ENCODE measurements at places on chromosomes 16 and 17. TPM values are rescaled to one million over a fixed set of nuclear protein-coding genes. Genes with fewer than 3 reads are reported as not detected.

Gene HSD3B7
- 7.5 TPM for total RNA-seq

Gene UTP18
- total RNA-seq = 78.3 TPM

Gene GCGR
- 0.26 TPM for total RNA-seq

Gene KCNH6
- total RNA-seq = 2.3 TPM

Gene KRT13
- not detected for total RNA-seq

Gene CCDC144A
- 1.9 TPM for total RNA-seq

- H3K27ac ChIP-seq = no peak overlapping the region
- no peaks in the 10 kb centered on the region for H3K4me1 ChIP-seq
- H3K36me3 ChIP-seq = peaks cover 3% of the 10 kb centered on the region
- H3K4me3 ChIP-seq = no peak overlapping the region
- DNase-seq = no peak
- no peaks in the 10 kb centered on the region for H3K27me3 ChIP-seq
Observed at GRCh38 chr16:75770051-75770450, 43.8 kb upstream of the CPHXL start.

DNA sequence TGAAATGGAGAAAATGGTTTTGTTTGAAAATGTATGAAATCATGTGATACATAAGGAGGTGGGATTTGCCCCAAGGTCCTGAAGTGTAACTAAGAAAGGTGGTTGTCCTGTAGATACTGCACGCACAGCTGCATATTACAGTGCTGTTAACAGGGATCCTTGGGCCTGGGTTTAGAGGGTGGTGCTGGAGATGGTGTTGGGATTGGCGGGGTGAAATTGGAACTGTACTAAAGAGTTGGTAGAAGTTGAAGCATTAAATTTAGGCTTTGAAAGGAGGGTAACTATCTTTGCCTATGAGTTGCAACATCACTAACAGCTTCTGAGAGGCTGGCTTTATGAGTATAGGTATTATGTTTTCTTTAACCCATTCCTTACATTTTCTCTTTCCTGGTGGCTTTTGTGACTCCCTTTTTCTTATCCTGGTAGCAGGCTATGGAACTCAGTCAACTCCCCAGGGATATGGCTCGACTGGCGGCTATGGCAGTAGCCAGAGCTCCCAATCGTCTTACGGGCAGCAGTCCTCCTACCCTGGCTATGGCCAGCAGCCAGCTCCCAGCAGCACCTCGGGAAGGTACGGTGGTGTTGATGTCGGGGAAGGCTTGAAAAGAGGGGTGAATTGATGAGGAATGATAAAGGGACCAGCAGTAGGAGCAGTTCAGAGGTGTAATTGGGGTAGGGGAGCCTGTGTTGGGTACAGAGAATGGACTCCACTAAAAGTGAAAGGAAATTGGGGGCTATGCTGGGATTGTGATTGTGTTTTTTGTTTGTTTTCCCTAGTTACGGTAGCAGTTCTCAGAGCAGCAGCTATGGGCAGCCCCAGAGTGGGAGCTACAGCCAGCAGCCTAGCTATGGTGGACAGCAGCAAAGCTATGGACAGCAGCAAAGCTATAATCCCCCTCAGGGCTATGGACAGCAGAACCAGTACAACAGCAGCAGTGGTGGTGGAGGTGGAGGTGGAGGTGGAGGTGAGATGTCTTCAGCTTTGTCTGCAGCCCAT is 3.8 kb downstream of the FUS start:
- H3K4me1 ChIP-seq = no peaks in the 10 kb centered on the region
- no peak for DNase-seq
- peaks cover 80% of the 10 kb centered on the region for H3K36me3 ChIP-seq

- DNase-seq = no peak
- H3K4me1 ChIP-seq = no peaks in the 10 kb centered on the region
- H3K36me3 ChIP-seq = peaks cover 2% of the 10 kb centered on the region
- no peak overlapping the region for H3K27ac ChIP-seq
Observed at GRCh38 chr16:75541236-75541635, 5.3 kb upstream of the CHST5 start.

GRCh38 chr16:75065521-75066149 is 50.9 kb downstream of the LDHD start:
- no peaks in the 10 kb centered on the region for H3K36me3 ChIP-seq
- no peak overlapping the region for H3K27ac ChIP-seq
- DNase-seq = no peak
- no peaks in the 10 kb centered on the region for H3K27me3 ChIP-seq

GRCh38 chr16:23071196-23072083 is 77.8 kb downstream of the USP31 start:
- H3K27ac ChIP-seq = no peak overlapping the region
- no peaks in the 10 kb centered on the region for H3K4me1 ChIP-seq
- peaks cover 28% of the 10 kb centered on the region for H3K36me3 ChIP-seq
- no peak overlapping the region for H3K4me3 ChIP-seq

- H3K27me3 ChIP-seq = peaks cover 9% of the 10 kb centered on the region
- no peaks in the 10 kb centered on the region for H3K36me3 ChIP-seq
- no peak overlapping the region for H3K4me3 ChIP-seq
- no peaks in the 10 kb centered on the region for H3K4me1 ChIP-seq
Observed at GRCh38 chr17:39147221-39148185, 3.9 kb downstream of the PLXDC1 start.

DNA sequence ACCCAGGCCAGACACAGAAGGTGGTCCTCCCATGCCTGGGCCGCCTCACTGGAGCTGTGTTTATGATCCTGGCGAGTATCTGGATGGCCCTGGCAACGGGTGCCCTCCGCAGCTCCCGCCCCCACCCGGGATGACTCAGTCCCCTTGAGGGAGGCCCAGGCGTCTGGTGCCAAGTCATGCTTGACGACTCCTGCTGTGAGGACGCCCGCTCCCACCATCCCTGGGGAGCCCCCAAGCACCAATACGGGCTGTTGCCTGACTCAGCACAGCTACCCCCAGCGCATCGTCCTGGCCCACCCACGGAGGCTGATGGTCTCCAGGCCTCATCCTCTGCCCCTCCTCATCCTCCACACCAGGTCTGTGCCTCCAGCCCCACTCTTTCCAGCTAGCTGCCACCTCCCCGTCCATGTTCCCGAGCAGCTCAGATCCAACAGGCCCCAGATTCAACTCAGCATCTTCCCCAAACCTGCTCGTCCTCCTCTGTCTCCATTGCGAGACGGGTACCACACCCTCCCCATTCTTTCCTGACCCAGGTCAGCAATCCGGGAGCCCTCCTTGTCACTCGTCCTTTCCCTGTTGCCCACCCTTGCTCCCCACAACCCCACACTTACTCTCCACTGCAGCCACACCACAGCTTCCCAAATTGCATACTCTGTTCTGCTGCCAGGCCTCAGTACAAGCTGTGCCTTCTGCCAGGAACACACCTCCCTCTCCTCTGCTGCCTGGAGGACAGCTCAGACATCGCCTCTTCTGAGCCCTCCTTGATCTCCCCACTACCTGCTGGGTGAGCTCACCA is 2.6 kb downstream of the CAMKK1 start:
- no peak overlapping the region for H3K27ac ChIP-seq
- no peaks in the 10 kb centered on the region for H3K36me3 ChIP-seq
- no peak for DNase-seq
- H3K4me3 ChIP-seq = no peak overlapping the region
- peaks cover 2% of the 10 kb centered on the region for H3K4me1 ChIP-seq
- no peaks in the 10 kb centered on the region for H3K27me3 ChIP-seq

DNA sequence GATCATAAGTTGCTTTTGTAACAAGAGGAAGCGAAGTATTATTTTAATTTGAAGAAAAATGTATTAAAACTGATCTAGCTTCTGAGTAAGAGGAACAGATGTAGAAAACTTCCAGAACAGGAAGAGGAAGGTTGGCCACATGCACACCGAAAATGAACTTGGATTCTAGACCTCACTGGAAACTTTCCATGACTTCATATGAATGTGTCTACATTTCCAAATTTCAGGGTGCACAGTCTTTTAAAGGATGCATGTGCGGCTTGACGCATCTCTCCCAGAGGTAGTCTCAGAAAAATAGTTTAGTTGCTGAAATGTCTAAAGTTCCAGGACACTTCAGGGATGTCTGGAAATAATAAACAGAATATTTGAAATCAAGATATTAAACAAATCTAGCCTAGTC is 275.1 kb upstream of the MYOCD start:
- no peaks in the 10 kb centered on the region for H3K27me3 ChIP-seq
- no peak overlapping the region for H3K27ac ChIP-seq
- no peak for DNase-seq
- H3K4me3 ChIP-seq = no peak overlapping the region
- no peaks in the 10 kb centered on the region for H3K36me3 ChIP-seq

DNA sequence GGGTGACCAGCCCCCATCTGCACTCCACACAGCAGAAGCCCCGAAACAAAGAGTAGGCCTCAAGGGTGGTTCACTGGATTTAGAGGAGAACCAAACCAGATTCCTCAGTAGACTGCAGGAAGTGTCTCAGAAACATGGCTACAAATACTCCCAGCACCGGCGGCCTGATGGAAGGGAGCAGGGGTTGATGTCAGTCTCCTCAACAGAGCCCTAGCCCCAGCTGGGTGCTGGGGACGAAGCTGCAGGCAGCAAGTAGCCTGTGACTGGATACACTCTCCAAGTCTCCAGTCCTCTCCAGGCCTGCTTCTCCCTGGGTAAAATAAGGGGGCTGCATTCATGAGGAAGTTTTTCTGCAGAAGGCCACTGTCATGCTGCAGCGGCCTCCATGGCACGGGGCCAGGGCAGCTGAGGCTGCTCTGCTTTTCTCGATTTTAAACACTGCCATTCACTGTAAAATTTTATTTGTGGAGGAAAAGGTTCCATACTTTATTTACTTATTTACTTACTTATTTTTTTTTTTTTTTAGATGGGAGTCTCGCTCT is 36.7 kb upstream of the SREBF1 start:
- H3K27me3 ChIP-seq = no peaks in the 10 kb centered on the region
- peaks cover 8% of the 10 kb centered on the region for H3K4me1 ChIP-seq
- no peak overlapping the region for H3K27ac ChIP-seq
- no peak overlapping the region for H3K4me3 ChIP-seq
- H3K36me3 ChIP-seq = no peaks in the 10 kb centered on the region
- DNase-seq = no peak

GRCh38 chr16:22313876-22314470 is 16.8 kb downstream of the POLR3E start:
- no peak for DNase-seq
- H3K4me1 ChIP-seq = no peaks in the 10 kb centered on the region
- no peak overlapping the region for H3K4me3 ChIP-seq
- no peaks in the 10 kb centered on the region for H3K27me3 ChIP-seq
- H3K36me3 ChIP-seq = peaks cover 78% of the 10 kb centered on the region

- H3K27ac ChIP-seq = no peak overlapping the region
- H3K27me3 ChIP-seq = no peaks in the 10 kb centered on the region
- no peaks in the 10 kb centered on the region for H3K36me3 ChIP-seq
- no peak overlapping the region for H3K4me3 ChIP-seq
Observed at GRCh38 chr16:24681793-24682192, 47.7 kb upstream of the TNRC6A start.

DNA sequence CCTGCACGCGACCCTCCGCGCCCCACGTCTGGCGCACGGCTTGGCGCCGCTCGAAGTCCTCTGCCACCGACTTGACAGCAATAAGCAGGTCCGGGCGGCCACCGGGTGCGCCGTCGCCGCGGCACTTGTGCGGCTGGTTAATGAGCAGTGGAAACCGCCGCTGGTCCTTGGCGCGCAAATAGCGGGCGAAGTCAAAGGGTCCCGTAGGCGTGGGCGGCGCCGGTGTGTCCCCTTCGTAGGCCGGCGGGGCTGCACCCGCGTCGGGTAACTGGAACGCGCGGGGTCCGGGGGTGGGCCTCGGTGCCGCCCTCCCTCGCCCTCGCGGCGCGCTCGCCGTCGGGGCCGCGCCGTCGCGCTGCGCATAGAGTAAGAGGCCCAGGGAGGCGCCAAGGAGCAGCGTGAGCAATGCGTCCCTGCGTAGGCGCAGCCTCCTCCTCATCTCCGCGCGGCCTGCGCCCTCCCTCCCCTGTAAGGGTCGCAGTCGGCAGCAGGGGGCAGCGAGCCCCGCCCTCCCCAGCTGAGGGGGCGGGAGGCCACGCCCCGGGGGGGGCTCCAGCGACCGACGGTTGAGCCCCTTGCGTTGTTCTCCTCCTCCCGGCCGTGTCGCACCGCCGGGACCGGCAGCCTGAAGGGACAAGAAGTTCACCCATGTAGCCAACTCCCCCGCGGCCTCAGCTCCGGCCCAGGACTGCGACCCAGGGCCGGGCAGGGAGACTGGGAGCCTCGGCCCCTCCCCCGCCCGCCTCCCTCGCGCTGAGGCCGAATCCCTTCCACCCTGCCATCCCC is 558 bp downstream of the B3GNT9 start:
- no peaks in the 10 kb centered on the region for H3K4me1 ChIP-seq
- DNase-seq = peak; percentile 84

DNA sequence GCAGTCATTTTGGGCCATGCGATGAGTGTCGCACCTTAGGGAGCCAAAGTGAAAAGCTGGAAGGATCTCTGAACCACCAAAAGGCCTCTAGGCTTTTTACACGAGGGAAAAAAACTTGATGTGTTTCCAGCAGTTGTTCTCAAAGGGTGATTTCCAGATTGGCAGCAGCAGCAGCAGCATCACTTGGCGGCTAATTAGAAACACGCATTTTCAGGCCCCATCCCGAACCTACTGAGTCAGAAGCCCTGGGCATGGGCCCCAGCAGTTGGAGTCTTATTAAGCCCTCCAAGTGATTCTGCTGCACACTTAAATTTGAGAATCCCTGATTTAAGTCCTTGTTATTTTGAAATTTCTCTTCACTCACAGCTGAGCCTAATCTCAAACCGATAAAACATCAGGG is 25.3 kb upstream of the PYY start:
- peaks cover 3% of the 10 kb centered on the region for H3K27me3 ChIP-seq
- H3K36me3 ChIP-seq = no peaks in the 10 kb centered on the region
- no peaks in the 10 kb centered on the region for H3K4me1 ChIP-seq
- H3K4me3 ChIP-seq = no peak overlapping the region
- H3K27ac ChIP-seq = no peak overlapping the region

- no peak overlapping the region for H3K27ac ChIP-seq
- H3K27me3 ChIP-seq = no peaks in the 10 kb centered on the region
- peaks cover 51% of the 10 kb centered on the region for H3K36me3 ChIP-seq
- no peak for DNase-seq
Observed at GRCh38 chr17:81916234-81917001, 1.6 kb downstream of the SIRT7 start.

GRCh38 chr16:66740010-66740409 is 11.4 kb downstream of the DYNC1LI2 start:
- H3K27ac ChIP-seq = no peak overlapping the region
- no peaks in the 10 kb centered on the region for H3K27me3 ChIP-seq
- peak; percentile 60 for DNase-seq
- no peaks in the 10 kb centered on the region for H3K4me1 ChIP-seq
- H3K36me3 ChIP-seq = peaks cover 81% of the 10 kb centered on the region

- H3K4me1 ChIP-seq = no peaks in the 10 kb centered on the region
- peak overlapping the region; percentile 70 for H3K27ac ChIP-seq
- no peaks in the 10 kb centered on the region for H3K27me3 ChIP-seq
Observed at GRCh38 chr17:50708050-50709000, 611 bp upstream of the ANKRD40 start.

DNA sequence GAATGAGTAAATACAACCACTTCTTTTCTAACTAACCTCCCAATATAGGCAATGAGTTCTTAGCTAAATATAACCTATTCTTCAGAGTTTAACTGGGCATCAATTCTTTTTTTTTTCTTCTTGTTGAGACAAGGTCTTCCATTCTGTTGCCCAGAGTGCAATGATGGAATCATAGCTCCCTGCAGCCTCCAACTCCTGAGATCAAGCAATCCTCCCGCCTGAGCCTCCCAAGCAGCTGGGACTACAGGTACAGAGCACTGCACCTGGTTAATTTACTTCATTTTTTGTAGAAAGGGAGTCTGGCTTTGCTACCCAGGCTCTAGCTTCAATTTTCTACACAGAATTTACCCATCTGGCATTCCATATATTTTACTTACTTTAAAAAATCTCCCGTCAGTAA is 1.1 kb downstream of the METTL16 start:
- no peak overlapping the region for H3K4me3 ChIP-seq
- DNase-seq = no peak
- no peak overlapping the region for H3K27ac ChIP-seq
- no peaks in the 10 kb centered on the region for H3K4me1 ChIP-seq
- H3K27me3 ChIP-seq = no peaks in the 10 kb centered on the region

Data from H9 (cell line).